ENCODE measurements at places on chromosomes 5 and 9.

DNA sequence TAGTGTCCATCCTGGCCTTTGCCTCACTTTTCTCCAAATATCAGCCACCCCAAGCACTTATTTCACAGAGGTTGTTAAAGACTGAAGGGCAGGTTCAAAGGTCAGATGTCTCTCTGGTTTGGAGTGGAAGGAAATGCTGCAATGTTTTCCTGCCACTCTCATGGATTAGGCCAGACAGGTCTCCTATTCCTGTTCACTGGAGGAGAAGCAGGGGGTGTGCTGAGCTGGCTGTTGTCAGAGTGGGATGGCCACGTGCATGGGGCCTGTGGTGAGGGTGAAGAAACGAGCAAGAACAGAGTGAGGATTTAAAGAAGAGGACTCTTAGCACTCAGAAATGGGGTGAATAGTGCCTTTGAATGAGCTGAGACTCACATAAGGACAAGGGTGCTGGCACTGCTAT lies 6.7 kb downstream of the TMEM8B start:
- DNase-seq, result no peak

GRCh38 chr5:172845154-172845553 lies 11.1 kb downstream of the ERGIC1 start:
- DNase-seq, result no peak

DNA sequence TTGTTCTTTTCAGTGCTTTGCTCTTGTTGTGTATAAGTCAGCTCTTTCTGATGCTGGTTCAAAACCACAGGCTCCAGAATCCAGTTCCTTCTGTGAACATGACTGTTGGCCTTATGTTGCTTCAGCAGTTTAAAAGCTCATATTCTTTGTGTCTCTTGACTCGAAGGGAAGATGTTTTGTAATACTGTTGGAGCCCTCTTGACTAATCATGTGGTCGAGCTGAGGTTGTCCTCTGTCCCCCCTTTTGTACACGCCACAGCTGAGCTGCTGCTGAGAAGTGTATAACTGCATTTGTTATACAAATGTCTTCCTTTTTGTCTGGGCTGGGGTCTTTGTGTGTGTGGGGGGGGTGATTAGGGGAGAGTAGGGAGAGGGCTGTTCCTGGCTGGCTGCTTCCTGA lies 35.8 kb downstream of the SLC36A1 start:
- no peak for DNase-seq

DNA sequence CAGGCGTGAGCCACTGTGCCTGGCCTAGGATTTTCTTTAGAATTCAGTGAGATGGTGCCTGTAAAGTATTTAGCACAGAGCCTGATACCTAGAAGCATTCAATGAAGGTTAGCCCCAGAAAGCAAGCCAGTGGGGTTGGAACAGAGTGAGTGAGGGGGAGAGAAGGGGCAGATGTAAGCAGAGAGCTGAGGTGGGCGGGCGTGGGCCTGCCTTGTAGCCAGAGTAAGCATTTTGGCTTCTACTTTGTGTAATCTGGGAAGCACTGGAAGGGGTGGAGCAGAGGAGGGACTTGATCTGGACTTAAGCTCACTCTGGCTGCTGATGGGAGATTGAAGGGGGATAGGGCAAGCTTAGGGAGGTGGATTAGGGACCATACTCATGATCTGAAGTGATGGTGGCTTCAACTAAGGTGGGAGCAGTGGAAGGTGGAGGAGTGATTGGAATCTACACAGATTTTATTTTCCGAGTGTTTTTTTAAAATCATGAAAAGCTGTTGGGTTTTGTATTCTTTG lies 2.6 kb downstream of the EXOSC2 start:
- DNase-seq, result no peak

DNA sequence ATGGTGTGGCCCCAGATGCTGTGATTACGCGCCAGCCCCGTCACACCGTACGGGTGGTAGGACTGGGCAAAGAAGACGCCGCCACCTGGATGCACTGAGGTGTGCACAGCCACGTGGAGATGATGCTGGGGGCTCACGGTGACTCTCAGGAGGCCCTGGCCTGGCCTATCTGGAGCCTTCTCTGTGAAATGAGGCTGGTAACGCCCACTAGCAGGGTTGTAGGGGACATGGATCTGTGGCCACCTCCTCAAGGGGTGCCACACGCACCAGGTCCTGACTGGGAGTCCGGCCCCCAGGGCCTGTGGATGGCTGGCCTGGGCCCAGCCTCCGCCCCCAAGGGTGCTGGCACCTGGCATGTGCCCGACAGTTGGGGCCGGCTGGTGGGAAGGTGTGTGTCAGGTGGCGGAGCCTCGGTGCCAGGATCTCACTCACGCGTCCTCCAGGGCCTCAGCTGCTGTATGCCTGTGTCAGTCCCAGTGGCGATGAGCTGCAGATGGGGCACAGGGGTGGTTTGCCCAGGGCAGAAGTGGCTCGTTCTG lies 32.4 kb downstream of the NEK6 start:
- DNase-seq, result no peak

GRCh38 chr5:75648712-75649111 lies 37.5 kb downstream of the ANKDD1B start:
- DNase-seq, result no peak

- no peak for DNase-seq
Observed at GRCh38 chr5:152181461-152181860, 223.6 kb downstream of the NMUR2 start.

DNA sequence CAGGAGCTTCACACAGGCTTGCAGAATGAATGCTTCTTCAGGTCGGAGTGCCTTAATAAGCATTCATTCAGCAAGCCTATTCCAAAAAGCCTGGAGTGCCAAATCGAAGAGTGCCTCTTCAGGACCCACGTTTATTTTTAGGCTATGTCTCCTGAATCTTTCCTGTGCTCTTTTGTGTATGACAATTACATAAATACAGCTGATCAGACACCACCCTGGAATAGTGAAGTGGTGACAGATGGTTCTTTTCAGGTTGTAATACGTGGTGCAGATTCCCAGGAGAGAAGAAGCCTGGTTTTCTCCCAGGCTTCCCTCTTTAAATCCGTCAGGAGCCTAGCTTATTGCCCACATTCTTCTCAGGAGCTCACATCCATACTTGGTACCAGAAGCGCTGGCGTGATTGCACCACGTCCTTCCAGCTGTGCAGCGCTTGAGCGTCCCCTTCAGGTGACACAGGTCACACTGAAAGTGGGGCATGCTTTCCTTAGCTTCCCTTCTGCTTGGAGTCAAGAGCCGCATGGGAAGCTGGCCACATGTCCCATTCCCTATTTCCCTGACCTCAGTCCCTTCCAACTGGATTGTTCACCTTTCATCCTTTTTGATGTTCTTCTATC lies 123.1 kb downstream of the ADCY2 start:
- DNase-seq, result no peak

DNA sequence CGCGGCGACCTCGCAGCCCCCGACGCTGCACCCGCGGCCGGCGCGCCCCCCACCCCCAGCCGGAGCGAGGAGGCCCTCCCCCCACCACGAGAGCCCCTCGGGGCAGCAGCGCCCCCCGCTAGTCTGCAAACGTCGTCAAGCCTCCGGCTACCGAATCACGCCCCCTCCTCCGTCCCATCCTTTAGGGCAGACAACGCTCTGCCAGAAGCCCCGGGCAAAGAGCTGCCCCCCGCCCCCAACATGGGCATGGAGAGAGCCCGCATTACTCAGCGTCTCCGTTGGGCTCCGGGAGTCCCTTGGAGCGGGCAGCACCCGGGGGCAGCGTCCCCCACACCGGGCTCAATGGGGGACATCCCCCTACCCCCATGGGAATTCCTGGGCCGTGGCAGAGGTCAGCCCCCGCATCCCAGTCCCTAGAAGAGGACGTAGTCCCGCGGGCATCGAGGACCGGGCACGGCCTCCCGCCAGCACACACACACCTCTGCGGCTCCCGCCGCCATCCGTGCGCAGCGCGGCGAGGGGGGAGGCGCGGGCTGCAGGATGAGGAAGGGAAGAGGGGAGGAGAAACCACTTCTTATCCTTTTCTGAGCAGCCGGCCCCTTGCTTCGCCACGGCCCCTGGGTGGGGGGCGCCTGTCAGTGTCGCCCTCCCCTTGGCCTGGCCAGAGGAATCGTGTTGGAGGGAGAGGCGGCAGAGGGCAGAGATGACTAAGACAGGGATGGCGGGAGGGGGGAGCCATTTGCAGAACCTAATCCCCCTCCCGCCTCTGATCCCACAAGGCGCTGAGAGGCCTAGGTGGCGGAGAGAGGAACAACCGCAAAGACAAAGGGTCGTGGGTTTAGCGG lies 750 bp downstream of the DNM1 start:
- DNase-seq, result peak; percentile 36

DNA sequence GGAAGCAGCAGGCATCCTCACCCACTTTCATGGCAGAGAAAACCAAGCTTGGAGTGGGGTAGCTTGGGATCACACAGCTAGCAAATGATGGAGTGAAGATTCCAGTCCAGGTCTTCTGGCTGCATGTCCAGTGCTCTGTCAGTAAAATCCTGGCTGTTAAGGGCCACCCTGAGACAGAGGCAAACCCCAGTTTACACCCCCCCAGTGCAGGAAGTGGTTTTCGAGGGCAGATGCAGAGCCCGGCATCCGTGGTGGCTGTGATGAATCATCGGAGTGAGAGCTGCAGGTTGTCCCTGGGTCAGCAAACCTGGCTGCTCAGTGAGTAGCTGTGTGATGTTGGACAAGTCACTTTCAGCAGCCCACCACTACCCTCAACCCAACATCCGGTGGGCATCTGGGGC lies 115.4 kb downstream of the RGS3 start:
- peak; percentile 86 for DNase-seq
